ENCODE measurements at places on chromosomes 2 and 18.

DNA sequence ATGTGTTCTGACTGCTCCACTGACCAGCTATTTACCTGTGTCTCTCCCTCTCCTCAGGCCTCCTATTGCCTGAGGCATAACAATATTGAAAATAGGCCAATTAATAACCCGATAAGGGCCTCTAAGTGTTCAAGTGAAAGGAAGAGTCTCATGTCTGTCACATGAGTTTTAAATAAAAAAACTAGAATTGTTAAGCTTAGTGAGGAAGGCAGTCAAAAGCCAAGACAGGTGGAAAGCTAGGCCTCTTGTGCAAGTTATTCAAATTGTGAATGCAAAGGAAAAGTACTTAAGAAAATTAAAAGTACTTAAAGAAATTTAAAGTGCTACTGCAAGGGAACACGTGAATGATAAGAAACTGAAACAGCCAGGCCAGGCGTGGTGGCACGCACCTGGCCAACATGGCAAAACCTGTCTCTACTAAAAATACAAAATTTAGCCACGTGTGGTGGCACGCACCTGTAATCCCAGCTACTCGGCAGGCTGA is 44.9 kb upstream of the TAF4B start:
- DNase-seq, result no peak

DNA sequence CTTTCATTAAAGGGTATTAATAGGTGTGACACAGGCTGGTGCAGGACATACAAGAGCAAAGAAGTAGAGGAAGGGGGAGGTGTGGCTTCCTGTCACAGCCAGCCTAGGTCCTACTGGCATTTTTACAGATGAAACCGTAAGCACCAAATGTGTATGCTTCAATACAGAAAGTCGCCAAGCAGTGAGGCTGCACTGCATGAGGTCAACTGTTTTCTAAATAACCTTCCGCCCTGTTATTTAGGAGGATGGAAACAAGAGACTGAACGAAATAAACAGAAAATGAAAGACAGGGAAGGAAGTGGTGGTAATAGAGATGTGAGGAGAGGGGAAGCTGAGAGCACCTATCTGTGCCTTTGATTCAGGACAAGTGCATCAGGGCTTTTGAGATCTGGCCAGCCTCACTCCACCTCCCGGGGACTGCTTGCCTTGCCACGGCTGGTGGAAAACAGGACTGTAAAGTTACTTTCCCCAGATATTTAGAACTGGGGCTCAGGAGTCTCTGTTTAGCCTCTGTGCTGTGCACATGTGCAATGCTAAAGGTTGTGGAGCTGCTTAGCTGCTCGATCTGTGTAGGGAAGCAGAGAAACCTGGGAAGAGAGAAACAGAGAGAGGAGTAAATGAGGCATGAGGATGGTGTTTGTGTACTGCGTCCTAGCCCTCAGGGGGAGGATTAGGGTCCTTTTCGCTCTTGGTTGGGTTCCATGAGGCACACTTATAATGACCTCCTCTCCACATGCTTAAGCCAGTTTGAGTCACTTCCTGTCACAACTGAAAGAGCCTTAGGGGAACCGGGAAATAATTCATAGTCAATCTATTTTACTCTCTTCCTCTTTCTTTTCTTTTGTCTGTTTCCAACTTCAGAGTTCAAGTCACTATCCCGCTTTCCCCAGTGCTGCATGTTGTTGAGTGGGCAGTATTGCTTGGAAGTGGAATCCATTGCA is 62.3 kb upstream of the BOD1L2 start:
- no peak for DNase-seq

GRCh38 chr2:60091894-60092293 is 461.6 kb downstream of the BCL11A start:
- peak; percentile 61 for DNase-seq

GRCh38 chr2:135320465-135321355 is 210.3 kb downstream of the ZRANB3 start:
- DNase-seq, result no peak

GRCh38 chr2:176834226-176834625 is 378.4 kb upstream of the HNRNPA3 start:
- DNase-seq, result no peak

DNA sequence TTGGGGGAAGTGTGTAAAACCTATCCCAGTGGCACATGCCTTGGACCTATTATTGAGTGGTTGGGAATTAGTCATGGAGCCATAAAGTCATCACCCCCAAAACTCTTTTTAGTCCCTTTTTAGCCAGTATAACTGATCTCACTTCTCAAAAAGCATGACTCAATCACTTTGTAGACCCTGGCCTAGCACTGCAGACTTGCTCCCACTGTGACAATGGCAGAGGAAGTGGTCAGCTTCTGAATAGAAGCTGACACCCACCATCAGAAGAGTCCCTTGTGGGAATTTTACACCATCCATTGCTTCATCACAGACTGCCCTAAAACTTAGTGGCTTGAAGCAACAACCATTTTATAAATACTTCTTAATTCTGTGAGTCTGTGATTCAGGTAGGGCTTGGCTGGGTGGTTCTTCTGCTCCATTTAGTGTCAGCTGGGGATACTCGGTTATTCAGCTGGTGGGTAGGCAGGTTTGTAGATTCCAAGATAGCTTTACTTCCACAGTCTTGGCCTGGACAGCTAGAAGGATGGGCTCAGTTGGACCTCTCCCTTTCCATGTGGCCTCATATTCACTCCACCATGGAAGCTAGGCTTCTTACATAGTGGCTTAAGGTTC is 10.8 kb upstream of the ITGA6 start:
- DNase-seq, result no peak

DNA sequence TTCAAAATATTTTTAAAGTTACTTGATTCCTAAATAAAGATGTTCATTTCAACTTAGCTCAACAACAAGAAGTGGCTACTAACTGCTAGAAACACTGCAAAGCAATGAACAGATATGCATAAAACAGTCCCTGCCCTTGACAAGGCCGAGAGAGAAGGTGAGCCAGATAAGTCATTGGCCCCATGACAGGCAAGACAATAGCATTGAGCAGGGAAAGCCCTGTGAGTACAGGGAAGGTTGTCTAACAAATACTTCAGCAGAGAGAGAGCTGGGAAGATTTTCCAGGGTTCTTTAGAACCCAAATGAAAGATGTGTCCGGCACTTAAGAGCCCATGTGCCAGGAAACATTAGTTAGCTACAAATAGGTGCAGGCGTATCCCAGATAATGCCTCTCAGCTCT is 4.7 kb downstream of the LAMA1 start:
- no peak for DNase-seq

DNA sequence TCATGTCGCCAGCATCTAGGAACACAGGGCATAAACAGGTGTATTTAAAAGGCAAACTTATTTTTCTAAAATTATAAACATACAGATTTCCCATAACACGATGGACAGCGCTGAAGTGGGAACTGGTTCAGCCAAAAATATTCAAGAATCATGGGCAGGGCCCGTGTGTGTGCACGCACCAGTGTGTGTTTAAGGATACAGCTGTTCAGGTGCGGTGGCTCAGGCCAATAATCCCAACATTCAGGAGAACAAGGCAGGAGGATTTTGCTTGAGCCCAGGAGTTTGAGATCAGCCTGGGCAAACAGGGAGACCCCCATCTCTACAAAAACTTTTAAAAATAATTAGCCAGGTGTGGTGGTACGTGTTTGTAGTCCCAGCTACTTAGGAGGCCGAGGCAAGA is 288.6 kb upstream of the HDAC4 start:
- no peak for DNase-seq

DNA sequence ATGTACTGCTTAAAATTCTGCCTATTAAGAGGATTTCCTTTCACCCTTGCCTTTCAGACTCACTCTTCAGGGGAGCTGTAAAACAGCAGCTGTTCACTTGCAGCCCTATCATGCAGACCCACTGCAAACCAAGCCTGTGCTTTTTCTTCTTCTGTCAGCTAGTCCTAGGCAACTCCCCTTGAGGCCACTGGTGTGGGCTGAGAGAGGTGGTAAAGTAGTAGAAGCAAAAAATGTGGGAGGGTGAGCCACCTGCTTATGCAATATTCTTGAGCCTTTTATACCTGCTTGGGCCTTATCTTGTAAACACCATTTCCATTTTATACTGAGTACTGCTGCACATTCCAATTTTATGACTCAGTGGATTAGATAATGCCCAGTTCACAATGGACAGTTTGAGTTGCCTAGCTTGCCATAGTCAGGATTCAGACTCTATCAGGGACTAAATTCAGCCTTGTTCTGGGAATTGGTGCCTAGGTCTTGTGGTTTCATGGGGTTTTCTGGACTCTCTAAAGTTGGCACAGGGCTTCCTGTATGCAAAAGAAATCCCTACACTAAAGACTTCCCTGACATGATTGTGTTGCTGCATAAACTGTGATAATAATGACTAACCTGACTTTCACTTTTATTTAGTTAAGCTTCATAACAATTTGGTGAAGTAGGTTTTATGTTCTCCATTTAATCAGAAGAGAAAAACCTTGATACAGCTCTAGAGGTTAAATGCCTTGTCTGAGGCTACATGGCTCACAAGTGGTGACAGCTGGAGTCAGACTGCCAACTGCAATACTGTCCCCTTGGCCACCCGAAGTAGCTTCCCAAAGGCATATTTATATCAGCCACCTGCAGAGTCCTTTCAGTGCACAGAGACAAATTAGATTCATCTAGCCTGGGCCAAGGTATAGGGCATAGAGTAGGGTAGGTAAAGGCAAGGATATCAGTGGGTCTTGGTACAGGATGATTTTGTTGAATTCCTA is 47.4 kb upstream of the KDM3A start:
- DNase-seq, result no peak

- peak; percentile 86 for DNase-seq
Measured at GRCh38 chr2:101697124-101698013, at the start of gene MAP4K4. Gene MAP4K4 (plus strand): TSS chr2:101697707. CDS start chr2:101698081, 374 bp downstream.

DNA sequence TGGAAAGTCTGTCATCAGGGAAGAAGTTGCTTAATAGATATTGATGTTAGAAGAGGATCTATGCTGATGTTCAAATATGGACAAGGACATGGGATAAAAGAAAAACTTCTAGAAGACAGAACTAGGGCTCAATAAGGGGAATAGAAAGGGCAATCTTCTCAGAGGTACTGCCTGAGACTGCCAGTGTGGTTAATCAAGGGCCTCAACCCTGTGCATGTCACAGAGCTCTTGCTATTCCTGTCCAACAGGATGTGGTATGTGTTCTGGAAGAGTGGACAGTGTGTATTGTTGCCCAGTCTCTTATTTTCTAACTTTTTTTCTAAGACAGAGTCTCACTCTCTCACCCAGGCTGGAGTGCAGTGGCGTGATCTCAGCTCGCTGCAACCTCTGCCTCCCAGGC is 27.8 kb upstream of the RNF125 start:
- no peak for DNase-seq

DNA sequence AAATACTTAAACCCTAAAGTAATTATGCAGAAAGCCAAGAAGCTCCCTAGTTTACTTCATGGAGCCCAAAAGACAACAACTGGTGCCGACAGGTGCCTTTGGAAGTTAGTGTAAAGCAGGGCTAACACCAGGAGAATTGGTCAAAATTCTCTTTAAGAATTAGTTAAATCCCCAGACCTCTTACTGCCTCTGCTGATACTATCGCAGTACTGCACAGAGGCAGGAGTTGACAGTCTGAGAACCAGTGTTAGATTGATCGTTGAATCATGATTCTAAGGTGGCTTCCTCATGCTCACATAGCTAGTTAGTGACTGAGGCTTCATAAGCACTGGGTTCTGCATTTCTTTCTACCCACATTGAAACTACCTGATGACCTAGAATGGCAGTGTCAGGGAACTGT is 445.0 kb downstream of the XIRP2 start:
- peak; percentile 8 for DNase-seq

DNA sequence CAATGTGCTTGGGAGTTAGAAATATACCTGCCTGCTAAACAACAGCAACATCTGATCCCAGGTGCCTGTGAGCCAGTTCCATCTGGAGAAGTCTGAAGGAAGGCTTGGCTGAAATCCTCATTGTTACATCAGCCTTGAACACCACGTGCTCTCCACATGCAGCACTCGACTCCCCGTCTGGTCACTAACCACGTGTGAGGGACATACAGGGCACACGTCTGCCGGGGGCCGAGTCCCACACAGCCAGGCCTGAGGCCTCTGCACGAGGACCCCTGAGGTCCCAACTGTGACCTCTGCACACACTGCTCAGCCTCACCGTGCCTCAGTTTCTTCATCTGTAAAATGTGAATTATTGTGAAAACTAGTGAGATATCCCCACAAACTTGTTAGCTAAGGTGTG is 236.5 kb upstream of the SALL3 start:
- DNase-seq, result no peak

DNA sequence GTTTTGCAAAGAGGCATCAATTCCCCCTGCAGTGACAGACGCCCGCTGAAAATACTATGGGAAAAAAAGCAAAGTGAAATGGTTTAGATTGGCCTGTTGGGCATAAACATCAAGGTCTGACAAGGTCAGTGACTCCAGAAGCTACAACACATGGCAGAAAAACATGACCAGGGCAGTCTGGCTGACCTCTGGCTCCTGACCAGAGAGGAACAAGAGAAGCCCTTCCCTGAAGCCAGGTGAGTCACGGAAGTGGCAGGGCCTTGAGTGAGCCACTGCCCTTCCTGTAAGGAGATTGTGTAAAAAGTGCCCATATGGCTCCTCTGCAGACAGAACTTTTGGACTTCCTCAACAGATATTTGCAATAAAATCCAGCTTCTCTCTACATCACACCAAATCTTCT is 72.0 kb downstream of the DNER start:
- DNase-seq, result no peak

- DNase-seq, result no peak
Measured at GRCh38 chr18:45328296-45328695, 287.0 kb upstream of the SLC14A2 start.

GRCh38 chr18:76459687-76460350 is 35.2 kb downstream of the ZNF516 start:
- DNase-seq, result no peak

- DNase-seq, result no peak
Measured at GRCh38 chr2:168650781-168651180, 151.7 kb upstream of the NOSTRIN start.

GRCh38 chr2:106566050-106566449 is 78.9 kb downstream of the CD8B2 start:
- no peak for DNase-seq

GRCh38 chr18:48022531-48023329 is 92.3 kb upstream of the SMAD2 start:
- peak; percentile 62 for DNase-seq

DNA sequence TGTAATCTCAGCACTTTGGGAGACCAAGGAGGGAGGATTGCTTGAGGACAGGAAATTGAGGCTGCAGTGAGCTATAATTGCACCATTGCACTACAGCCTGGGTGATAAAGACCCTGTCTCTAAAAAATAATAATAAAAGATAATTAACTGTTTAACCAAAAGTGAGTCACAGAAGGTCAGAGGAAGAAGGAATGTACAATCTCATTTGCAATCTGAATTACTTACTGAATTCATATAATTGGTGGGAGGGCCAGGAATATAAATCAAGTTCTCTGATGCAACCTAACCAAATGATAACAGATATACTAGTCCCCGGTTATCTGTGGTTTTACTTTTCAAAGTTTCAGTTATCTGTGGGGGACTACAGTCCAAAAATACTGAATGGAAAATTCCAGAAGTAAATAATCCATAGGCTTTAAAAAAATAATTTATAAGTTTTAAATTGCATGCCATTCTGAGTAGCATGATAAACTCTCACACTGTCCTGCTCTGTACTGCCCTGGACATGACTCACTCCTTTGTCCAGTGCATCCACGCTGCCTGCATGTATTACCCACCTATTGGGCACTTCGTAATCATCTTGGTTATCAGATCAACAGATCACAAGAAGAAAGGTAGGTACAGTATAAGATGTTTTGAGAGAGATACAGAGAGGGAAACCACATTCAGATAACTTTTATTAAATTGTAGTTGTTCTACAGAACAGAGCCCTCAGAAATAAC is 12.8 kb upstream of the MATN3 start:
- DNase-seq, result no peak

GRCh38 chr18:68494802-68495581 is 219.9 kb downstream of the TMX3 start:
- DNase-seq, result no peak
